ENCODE measurements at places on chromosomes 6 and 20.

DNA sequence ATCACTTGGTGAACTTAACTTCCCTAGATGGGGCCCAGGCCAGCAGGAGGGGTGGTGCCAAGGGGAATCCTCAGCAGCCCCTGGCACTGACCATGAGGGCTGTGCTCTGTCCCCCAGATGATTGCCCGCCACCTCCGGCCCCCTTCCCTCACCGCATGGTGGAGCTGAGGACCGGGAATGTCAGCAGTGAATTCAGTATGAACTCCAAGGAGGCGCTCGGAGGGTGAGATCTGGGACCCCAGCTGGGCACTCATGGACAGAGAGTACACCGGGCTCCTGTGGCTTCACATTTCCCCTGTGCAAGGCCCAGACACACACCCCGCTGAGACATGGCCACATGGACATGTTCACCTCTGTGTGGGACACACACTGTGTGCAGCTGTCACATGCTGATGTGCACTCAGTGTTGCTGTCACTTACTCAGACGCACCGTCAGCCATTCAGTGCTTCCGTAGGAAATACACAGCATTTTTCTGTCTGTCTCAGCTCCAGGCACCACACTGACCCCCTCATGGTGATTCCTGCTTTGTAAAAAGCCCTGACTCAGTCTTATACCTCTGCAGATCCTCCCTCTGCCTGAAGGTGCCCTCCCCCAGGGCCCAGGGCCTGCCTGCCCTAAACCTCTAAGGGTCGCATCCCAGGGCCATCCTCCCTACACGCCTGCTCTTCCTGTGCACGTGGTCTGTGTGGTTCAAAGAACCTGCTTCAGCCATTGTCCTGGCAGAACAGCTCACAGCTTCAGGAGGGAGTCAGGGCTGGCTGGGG is 4.4 kb downstream of the MYLK2 start:
- DNase-seq: no peak

- DNase-seq: no peak
These were observed 300.1 kb upstream of the KCNQ5 start for GRCh38 chr6:72321788-72322187.

DNA sequence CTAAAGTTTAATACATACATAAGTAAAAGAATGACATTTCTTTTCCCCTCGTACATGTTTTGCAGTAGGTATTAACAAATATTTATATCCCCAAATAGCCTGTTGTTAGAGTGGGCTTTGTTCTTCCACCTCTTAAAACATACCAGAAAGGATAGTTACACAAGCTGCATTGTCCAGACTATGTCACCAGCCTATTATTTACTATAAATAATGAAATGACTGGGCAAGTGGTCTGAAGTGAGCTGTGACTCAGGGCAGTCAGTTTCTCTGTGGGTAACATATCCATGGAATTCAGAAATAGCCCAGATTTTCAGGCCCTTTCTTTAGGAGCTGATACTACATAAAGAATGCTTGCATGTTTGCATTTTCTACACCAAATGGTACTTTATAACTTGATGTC is 60.1 kb downstream of the FUT9 start:
- DNase-seq: no peak

GRCh38 chr20:45945678-45946148 is 11.2 kb downstream of the PCIF1 start:
- no peak for DNase-seq

DNA sequence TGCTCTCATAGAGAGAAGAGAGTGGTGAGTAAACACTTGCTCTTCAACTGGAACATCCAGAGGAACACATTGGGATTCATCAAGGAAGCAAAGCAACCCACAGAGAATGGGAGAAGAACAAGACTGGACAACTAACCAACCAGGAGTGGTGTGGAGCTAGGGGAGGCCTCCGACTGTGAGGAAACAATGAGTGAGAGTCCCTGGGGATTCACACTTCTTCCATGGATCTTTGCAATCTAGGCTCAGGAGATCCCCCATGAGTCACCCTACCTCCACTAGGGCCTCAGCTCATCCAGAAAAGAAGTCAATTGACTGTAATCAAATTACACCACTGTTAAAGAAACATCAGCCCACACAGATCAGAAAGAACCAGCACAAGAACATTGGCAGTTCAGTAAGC is 42.3 kb upstream of the CLVS2 start:
- no peak for DNase-seq

DNA sequence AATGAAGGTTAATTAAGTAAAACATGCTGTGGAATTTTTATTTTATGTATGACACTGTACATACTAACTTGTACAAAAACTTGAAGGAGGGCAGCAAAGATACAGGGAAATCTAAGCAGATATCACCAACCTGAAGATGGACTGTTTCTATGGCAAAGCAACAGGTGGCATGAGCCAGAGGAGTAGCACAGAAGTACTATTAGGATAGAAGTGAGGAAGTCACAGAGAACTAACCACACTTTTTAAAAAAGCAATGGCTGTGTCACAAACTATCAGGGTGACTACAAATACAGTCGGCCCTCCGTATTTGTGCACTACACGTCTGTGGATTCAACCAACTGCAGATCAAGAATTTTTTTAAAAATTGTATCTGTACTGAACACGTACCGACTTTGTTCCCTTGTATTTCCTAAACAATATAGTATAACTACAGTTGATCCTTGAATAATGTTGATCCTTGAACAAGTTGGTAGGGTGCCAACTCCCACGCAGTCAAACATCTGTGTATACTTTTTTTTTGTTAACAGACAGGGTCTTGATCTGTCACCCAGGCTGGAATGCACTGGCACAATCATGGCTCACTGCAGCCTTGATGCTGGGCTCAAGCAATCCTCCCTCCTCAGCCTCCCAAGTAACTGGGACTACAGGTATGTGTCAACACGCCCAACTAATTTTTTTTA is 61.0 kb downstream of the NUDT3 start:
- DNase-seq: no peak

- no peak for DNase-seq
These were observed 38.8 kb upstream of the FOXA2 start for GRCh38 chr20:22623211-22623610.

GRCh38 chr6:24270011-24270410 is 87.8 kb downstream of the DCDC2 start:
- no peak for DNase-seq

DNA sequence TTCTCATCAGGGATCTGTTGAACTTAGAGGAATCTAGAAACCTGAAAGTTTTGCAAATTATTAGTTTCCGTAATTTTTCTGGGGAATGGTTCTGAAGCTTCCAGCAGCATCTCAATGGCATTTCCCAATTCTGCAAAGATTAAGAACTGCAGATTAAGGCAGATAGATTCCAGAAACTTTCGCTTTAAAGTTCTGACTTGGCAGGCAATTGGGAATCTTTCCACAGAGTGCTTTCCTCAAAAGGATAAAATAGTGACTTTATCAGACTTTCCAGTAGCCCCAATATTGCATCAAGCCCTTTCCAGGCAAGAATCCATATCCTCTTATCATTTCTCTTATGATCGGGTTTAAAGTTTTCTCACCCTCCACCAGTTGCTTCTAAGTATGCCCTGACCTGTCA is 261.1 kb downstream of the FNDC1 start:
- DNase-seq: no peak
